Natural killer cell (primary cell): ENCODE measurements at places on chromosomes 4 and X. TPM values are rescaled to one million over a fixed set of nuclear protein-coding genes. Genes with fewer than 3 reads are reported as not detected.

The STAP1 gene
- total RNA-seq, result 11.4 TPM

The STK32B gene
- not detected for total RNA-seq

The ZMAT1 gene
- 13.5 TPM for total RNA-seq

The ATP8A1 gene
- 84.8 TPM for total RNA-seq

The SORBS2 gene
- total RNA-seq, result 15.6 TPM

DNA sequence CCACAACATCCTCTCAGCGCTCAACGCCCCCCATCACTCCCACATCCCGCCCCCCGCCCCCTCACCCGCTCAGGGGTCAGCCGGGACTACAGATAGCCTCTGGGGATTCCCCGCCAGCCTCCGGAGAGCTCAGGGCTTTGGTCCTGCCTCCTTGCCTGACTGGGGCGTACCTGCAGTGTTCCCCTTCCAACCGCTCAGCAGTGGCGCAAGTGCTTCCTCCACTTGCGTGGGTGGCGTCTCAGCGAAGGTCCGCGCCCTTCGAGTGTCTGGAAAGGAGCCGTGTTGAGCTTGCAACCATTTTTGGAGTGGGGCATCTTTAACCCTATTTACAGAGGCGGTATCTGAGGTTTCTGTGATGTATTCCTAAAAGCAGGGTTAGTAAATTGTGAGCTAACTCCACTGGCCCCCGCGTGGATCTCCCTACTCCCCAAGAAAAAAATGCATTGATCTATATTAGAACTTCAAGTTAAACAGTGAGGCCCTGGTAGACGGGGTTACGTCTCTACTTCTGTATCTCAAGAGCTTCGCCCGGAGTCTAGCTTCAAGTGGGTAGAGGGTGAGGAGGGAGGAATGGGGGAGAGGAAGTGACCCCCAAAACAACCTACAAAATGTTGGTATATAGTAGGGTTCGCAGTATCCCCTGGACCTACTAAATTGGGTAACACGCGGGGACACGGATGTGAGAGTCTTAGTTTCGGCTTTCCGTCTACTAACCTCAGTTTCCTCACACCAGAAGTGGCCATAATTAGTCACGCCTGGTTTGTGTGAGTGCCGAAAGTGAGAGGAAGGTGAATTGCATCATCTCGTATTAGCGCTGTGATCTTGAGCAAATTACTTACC lies 16.1 kb downstream of the NKX3-2 start:
- DNase-seq, result no peak

- DNase-seq, result no peak
Measured at GRCh38 chrX:133865761-133866471, 119.5 kb downstream of the GPC3 start.

DNA sequence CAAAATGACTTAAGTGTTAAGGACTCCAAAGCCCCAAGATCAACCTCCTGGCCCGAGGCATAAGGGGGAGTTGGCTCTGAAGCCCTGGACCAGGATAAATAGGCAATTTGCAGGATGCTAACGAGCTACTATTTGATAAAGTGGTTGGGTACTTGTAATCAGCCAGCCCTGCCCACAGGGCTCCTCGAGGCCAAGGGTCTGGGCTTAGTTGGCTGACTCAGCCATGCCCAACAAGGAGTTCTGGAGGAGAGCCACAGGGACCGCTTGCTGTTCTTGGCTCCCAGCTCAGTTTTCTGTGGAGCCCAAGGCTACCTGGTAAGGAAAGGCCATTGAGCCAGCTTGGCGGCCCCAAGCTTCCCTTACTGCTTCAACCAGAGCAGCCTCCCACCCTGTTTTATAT lies 7.8 kb downstream of the HMGB3 start:
- DNase-seq, result no peak

- no peak for DNase-seq
Measured at GRCh38 chr4:174316954-174317353, 33.2 kb downstream of the CEP44 start.

DNA sequence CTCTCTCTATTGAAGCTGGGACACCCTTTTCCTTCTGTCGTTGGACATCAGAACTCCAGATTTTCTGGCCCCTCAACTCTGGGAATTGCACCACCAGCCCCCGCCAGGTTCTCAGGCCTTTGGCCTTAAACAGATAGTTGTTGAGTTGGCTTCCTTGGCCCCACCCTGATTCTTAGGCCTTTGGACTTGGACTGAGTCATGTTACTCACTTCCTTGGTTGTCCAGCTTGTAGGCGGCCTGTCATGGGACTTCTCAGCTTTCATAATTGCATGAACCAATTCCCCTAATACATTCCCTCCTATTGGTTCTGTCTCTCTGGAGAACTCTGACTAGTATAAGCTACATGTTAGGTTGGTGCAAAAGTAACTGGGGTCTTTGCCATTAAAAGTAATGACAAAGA lies 195.7 kb downstream of the GPAT3 start:
- DNase-seq, result no peak

GRCh38 chrX:44570522-44570921 lies 27.9 kb upstream of the FUNDC1 start:
- DNase-seq, result no peak
